GM03348 (cell line): ENCODE measurements at places on chromosomes 1 and 21.
A peak's percentile ranks its signal among the peaks of the same experiment; 100 is the strongest.

DNA sequence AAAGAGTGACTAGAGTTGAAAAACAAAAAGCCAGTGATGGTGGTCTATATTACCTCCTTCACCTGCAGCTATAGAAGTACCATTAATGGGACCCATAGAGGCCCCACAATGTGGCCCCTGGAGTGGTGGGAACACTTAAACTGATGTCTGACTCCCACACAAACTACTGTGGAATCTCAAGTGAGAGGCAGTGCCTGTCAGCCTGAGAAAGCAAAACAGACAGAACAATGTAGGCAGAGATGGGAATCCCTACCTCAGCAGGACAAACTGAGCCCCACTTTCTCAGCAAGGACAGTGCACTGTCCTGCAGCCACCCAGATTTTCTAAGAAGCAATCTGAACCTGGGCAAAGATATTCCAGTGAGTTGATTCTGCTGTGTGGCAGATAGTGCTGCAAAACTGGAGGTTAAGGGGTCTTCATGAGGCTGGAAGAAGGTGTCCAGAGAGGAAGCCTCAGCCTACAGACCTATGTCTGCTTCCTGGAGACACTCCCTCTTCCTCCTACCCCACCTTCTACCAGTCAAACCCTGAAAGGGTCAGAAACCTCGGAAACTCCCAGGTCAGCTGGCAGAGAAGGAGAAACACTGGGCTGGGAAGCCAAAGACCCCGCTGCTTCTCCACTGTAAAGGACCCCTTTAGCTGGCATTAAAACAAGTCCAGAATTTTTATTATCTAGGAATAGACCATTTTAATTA lies 228.7 kb downstream of the C1orf94 start:
- no peak for DNase-seq

- no peak for DNase-seq
Observed at GRCh38 chr1:205629751-205630150, 2.1 kb downstream of the ELK4 start.

DNA sequence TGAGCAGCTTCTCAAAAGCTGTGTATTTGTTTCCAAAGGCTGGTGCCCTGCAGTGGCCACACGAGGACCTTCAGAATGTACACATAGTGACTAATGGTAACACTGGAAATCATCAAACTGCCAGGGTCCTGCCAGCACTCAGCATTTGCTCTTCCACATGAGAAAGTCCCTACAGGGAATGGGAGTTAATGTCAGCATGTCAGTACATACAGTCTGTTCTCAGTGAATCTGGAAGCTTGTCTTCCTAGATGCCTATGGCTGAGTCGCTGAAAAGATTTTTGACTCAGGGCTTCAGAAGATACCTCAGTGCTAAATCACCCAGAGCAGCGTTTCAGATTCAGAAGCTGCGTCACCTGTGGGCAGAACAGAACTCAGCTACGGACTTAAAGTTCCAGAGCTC lies 108.2 kb downstream of the CDC7 start:
- peak; percentile 16 for DNase-seq

DNA sequence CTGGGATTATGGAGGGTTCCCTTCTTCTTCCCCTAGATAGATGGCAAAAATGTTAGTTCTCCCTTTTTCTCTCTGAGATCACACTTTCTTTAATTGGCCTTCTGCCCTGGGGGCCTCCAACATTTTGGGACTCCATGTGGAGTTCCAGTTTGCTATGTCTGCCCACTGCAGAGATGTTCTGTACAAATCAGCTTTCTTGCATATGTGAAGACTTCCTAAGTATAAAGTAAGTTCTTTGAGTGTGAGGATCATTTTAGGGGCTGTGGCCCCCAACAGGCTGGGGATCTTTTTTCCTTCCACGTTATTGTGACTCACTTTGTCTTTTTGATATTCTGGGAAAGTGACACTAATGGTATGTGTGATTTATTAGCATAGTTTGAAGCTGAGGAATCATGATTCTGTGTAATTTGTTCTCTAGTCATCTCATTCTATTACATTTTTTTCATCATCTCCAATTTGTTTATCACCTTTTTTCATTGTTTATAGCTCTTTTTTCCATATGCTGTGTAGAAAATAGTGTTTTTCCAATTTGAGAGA lies 48.2 kb downstream of the HHAT start:
- DNase-seq, result peak; percentile 14

DNA sequence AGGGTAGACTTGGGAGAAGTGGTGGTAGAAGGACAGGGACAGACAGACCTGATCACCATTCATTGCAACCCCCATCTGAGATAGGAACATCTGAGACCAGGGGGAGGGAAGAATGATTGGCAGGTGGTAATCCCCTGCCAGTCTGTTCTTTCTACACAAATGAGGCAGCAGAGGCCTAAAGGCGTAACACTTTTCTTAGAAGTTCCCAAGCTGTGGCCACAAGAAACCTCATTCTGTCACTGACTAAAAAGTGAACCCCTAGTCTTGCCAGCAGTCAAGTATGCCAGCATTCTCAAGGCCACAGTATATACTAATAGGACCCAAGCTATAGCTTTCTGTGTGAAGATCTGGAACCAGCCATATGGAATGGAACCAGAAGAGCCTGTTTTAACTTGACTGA lies 638.0 kb downstream of the KCNT2 start:
- DNase-seq, result no peak

DNA sequence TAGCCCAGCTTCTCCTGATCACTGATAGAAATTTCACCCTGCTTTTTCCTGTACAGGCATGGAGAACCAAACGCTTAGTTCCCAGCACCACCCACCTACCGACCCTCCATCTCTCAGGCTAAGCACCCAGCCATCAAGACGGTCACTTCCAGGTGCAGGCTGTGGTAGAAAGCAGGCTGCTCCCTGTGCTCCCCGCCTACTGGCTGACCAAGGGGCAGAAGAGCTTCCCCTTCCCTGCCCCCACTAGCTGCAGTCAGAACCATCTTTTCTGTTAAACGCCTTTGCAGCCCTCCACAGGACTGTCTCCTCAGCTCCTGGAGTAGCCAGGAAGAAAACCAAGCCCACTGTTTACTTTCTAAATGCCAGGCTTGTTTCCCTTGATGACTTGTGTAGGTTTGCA lies 23.0 kb downstream of the SPATA46 start:
- no peak for DNase-seq
